Camera-type eye (tissue), 1 donor: ENCODE measurements at places on chromosomes 2 and 18. TPM values are rescaled to one million over a fixed set of nuclear protein-coding genes. Genes with fewer than 3 reads are reported as not detected.

ARL4C gene
- 43.8 TPM for total RNA-seq

MBP gene
- 20.1 TPM for total RNA-seq

CCBE1 gene
- 4.8 TPM for total RNA-seq

VAMP5 gene
- total RNA-seq: 10.7 TPM

DNAH6 gene
- 2.5 TPM for total RNA-seq

DIPK1C gene
- total RNA-seq: 25.5 TPM

LRRTM4 gene
- total RNA-seq: 12.3 TPM

APCDD1 gene
- 26.8 TPM for total RNA-seq

UGT1A1 gene
- not detected for total RNA-seq
